ENCODE measurements at places on chromosomes 11 and 22.

GRCh38 chr11:14327116-14327515 is 31.9 kb downstream of the RRAS2 start:
- DNase-seq: no peak

GRCh38 chr11:134229126-134229790 is 4.8 kb downstream of the VPS26B start:
- no peak for DNase-seq

- peak; percentile 77 for DNase-seq
Measured at GRCh38 chr11:64900263-64900678, 16.7 kb downstream of the ATG2A start.

- DNase-seq: peak; percentile 88
Measured at GRCh38 chr11:66022401-66023185, 3.7 kb downstream of the CATSPER1 start.

DNA sequence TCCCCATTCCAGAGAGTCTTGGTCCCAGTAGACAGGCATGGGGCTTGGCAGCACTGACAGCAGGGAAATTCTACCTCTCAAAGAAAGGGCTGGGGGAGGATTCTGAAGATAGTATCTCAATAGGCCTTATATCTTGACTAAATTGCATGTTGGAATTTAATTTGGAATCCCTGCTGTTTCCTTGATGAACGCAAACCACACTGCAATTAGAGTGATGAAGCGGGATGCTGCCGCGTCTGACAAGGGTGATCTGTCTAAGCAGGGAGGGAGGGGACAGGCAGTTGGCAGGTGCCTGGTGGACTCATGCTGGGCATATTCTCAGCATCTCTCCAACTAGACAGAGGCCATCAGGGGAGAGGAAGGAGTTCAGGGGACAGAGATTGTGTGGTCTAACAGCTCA is 48.4 kb downstream of the COMMD9 start:
- DNase-seq: no peak

DNA sequence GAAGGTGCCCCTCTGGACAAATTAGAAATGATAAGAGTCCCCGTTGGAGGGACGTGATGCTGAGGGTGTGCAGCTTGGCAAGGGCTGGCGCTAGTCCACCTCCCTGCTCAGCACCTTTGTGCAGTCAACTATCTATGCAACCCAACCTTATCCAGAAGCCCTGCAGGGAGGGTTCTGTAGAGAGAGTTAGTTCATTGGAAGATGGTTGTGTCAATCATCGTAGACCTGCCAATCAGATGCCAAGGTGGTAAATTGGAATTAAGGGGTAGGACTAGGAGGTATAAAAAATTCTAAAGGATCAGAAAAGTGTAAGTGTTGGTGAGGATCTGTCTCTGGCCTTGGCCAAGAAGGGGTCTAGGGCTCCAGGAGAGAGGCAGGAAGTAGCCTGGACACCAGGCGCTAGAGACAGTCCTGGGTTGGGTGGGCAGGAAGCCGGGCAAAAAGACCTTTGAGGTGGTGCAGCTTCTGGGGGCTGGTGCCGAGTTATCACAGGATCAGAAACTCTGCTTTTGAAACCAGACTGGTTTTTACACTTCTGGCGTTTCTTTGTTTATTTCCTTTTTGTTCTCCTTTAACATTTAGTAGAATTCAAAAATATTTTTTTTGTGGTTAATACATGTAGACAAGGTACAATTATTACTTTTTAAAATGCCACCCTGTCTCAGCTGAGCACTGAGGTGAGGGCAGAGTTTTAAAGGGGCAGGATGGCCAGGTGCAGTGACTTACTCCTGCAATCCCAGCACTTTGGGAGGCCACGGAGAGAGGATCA is 1.6 kb downstream of the C1QTNF6 start:
- peak; percentile 45 for DNase-seq

GRCh38 chr22:45438336-45438735 is 24.8 kb downstream of the RIBC2 start:
- no peak for DNase-seq

GRCh38 chr22:22687638-22688500 is 43.5 kb downstream of the GGTLC2 start:
- peak; percentile 30 for DNase-seq

Measured in activated CD4-positive, alpha-beta T cell treated with anti-CD3 and anti-CD28 coated beads for 48 hours (primary cell).